ENCODE measurements at places on chromosomes 12 and 14.

DNA sequence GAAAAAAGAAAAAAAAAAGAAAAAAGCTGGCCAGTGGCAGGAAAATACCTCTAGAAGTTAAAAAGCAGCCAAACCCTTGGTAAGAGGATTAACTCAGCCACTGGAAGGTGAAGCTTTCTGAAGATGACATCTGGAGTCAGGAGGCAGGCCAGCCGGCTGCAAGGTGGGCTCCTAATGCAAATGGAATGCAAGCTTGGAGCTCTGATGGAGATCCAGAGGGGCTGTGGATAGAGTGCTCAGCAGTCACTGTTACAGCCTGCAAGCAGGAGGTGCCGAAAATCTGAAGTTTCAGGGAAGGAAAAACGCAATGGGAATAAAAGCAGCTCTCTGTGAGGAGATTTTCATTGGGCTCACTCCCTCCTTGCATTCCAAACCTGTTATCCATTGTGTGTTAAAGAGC is 41.0 kb downstream of the GSC start:
- DNase-seq: no peak

DNA sequence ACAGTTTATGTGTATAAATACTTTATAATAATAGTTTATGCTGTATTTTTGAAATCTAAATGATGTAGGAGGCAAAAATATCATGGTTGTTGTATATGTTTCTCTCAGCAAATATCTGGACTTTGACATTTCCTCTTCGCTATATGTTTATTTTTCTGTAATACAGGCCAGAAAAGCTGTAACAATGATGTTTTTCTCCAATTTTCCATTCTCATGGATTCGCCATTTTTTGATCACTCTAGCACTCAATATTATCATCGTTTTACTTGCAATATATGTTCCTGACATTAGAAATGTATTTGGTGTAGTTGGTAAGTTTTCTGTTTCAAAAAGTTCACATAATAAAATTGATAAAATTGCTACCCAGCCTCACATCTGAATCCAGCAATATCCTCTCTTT is 70.6 kb downstream of the SLC38A6 start:
- no peak for DNase-seq

DNA sequence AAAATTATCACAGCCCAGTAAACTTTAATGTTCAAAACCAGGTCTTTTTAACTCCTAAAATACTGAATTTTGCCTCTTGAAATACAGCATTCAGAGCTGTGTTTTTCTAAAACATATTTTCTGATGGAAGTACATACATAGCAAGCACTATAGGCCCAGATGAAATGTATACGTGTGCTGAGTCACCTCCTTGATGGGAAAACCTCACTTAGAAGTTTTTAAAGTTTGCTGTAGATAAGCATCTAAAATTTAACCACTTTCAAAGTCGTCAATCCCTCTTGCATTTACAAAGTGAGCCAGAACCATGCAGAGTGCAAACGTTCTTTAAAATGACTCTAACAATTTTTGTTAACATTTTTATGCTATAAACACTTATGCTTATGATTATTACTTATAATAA is 618.8 kb downstream of the RPS29 start:
- DNase-seq: no peak

- DNase-seq: no peak
These were observed 10.7 kb downstream of the PRH1 start for GRCh38 chr12:10873378-10873777.

- no peak for DNase-seq
These were observed 11.1 kb upstream of the FBRSL1 start for GRCh38 chr12:132478845-132479244.

DNA sequence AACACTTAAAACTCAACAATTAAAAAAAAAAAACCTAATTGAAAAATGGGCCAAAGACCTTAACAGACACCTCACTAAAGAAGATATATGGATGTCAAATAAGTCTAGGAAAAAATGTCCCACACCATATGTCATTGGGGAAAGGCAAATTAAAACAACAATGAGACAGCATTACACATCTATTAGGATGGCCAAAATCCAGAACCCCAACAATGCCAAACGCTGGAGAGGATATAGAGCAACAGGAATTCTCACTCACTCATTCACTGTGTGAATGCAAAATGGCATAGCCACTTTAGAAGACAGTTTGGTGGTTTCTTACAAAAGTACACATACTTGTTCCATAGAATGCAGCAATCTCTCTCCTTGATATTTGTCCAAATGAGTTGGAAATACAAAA is 173.7 kb downstream of the SLC25A21 start:
- no peak for DNase-seq

DNA sequence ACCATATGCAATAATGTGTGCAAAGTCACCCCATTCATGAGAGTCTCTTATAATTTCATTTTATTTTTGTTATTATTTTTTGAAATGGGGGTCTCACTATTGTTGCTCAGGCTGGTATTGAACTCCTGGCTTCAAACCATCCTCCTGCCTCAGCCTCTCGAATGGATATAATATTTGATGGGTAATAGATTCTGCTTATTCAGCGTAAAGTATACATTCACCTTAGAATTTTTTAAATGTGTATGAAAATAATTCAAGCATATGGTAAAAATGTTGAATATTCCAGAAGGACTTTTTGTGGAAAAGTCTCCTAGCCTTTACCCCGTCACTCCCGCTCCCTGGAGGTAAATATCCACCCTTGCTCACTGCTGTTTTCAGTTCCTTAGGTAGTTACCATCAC is 23.4 kb upstream of the SSPN start:
- no peak for DNase-seq

DNA sequence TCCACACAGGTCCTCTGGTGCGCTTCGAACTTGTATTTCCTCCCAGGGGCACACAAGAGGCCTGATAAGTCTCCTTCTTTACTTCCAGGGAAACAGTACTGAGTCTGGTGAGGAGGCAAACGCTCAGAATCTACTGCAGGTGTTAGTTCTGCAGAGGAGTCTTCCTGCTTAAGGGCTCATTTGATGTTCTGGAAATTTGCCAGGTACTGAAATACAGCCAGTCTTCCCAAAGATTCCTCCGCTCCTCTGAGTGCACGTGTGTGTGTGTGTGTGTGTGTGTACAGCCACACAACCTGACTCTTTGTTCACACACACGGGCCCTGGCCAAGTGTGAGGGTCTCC is 92.0 kb downstream of the FBXL14 start:
- no peak for DNase-seq

- DNase-seq: no peak
These were observed 62.9 kb upstream of the VSX2 start for GRCh38 chr14:74176400-74176793.

DNA sequence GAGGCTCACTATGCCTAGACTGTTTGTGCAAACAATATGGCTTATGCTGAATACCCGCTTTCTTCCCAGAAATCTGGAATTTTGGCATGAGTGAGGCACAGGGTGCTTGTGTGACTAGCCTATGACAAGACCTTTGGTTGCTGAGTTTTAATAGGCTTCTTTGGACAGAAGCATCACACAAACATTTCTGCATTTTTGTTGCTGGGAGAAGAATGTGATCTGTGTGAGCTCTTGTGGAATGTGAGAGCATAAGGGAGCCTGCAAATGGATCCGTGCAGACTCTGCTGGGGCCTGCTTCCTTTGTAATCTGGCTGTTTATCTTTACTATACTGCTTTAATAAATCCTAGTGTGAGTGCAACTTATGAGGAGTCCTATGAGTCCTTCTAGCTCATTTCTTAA is 83.0 kb upstream of the ZDHHC17 start:
- no peak for DNase-seq

DNA sequence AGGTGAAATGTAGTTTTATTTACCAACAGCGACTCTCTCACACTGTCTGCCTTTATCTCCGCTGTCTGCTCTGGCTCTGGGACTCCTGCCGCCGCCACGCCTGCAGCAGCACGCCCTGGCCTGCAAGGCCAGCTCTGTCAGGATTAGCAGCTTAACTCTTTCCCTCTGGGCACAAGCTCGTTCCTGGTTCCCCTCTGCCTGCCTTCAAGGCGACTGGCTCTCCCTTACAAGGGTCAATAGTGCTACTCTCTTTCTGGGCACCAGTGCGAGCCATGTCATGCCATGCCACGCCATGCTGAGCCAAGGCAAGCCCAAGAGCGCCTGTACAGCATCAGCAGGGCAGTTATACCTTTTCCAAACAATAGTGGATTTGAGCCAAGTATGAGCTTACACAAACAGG is 3.6 kb upstream of the CLEC2B start:
- no peak for DNase-seq

GRCh38 chr12:90940872-90941499 is 14.0 kb downstream of the CCER1 start:
- no peak for DNase-seq

GRCh38 chr12:106288494-106289195 is 13.9 kb upstream of the TCP11L2 start:
- peak; percentile 5 for DNase-seq

DNA sequence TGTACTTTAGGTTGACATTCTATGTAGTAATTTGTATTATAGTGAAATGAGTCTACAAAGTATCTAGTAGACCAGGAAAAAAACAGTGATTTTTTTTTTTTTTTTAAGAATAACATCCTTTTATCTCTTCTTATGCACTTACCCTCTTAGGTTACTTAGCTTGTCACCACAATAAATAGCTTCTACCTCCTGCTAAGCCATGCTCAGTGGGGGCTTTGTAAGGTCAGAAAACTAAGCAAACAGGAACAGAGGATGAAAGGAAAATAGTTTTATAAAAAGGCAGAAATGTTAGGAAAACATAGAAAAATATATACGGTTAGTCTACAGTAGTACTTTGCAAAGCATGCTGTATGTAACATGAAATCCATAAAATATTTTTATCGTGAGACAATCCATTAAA is 385.3 kb upstream of the ATXN7L3B start:
- DNase-seq: no peak

DNA sequence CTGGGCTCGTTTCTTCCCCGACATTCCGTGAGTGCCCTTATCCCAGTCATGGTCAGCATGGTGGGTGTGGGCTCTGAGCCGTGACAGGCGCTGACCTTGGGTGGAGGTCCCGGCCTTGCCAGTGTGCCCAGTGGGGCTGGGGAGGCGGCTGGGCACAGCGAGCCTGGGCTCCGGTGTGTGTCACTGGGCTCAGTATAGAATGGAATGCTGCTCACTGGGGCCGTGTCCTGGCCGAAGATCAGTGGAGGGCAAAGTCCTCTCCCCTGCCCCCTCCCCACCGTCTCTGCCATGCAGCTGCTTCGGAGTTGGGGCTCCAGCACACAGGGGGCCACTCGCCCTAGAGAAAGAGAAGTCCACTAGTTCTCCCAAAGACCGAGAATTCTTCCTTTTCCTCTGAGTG is 164.4 kb downstream of the TSPAN9 start:
- no peak for DNase-seq

GRCh38 chr14:71399057-71399487 is 491.8 kb downstream of the PCNX1 start:
- no peak for DNase-seq
